Activated CD8-positive, alpha-beta T cell treated with anti-CD3 and anti-CD28 coated beads for 36 hours (primary cell): ENCODE measurements at places on chromosomes 16 and 17.
A peak's percentile ranks its signal among the peaks of the same experiment; 100 is the strongest.

DNA sequence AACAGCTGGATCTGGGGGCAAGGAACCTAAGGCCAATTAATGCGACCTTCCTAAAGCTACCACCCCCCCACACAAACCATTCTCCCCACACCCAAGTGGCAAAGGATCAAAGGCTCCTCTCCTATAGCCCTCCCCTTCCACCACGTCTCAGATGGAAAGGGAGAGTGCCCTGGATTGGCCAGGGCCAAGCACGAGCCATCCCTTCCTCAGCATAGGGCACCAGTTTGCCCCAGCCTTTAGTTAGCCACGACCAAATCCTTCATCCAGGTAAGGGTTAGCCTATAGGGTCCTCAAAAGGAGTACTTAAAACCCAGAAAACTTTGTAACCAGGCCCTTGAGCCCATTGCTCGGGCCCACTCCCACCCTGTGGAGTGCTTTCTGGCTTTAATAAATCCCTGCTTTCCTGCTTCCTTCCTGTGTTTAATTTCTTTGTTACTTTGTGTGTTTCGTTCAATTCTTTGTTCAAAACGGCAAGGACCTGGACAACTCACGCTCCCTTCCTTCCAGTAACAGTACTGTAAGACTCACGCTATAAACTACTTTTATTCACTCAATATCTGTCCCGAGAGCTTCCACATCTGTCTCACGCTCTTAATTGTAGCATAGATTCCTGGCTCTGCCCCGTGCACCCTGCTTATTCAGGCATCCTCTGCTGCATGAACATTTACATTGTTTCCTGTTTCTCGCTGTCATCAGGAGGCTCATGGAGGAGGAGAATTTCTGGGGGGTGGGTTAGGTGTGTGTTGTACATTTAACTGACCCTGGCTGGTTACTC, 62.3 kb downstream of the TNFRSF13B start:
- DNase-seq, result no peak

DNA sequence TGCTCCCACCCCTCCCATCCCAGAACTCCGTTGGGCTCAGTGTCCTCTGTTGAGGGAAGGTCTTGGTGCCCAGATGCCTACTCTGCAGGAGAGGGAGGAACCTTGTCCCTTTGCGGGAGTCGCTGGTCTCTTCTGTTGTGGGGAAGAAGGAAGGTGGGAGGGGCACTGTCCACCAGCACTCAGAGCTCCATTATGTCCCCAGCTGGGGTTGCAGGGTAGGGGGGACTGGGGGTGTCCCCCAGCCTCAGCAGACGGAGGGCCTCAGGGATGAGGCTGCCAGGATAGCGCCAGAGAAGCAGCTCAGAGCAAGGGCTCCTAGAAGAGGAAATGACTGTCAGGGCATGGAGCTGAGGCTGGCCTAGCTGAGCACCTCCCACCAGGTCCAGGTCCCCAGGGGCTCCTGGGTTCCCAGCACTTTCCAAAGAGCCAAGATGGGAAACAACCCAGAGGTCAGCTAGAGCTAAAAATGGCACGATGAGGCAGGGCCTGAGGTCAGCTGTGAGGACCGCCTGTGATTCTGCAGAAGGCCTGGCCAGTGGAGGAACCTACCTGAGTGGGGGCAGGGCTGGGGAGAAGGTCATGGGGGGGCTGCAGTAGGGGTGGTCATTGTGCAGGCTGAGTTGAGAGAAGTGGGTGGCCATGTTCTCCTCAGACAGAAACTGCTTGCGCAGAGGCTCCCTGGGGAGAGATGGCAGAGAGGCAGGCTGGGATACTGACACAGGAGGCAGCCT, 893 bp downstream of the HCFC1R1 start:
- peak; percentile 52 for DNase-seq

GRCh38 chr17:37841232-37841631, 83.0 kb upstream of the TBC1D3K start:
- no peak for DNase-seq

GRCh38 chr17:559551-560431, 154.8 kb downstream of the VPS53 start:
- no peak for DNase-seq

GRCh38 chr16:67917140-67917851, 14.4 kb downstream of the CTRL start:
- DNase-seq, result no peak

DNA sequence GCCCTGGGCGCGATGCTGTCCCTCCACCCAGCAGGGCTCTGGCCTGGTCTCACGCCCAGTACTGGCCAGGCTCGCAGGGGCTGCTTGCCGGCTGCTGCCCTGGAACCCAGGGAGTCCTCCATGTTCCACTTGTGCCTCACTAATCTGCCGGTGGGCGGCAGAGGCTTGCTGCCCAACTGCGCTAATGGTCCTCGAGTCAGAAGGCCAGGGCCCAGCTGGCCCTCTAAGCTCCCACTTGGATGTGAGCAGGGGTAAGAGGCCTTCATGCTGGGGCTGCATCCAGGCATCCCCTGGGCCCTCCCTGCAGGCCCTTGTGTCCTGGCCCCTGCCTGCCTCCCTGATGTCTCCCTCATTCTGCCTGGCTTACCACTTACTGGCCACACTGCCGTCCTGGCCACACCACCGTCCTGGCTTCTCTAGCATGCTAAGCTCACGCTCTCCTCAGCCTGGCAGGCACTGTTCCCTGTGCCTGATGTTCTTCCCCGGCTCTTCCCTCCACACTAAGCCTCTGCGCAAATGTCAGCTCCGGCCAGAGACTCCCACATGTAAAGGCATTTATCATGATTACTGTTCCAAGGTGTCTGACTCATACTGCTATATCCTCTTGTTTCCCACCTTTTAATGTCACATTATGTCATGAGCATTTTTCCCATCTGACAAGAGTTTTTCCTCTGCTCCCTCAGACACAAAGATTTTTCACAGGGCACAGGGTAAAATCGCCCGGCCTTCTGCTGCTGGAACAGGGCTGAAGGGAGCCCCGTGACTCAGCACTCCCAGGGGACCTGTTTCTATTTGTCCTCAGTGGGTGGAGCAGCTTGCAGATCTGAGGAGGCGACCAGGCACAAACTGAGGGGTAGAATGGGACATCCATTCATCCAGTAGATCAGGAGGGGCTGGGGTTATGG, 15.9 kb downstream of the B9D1 start:
- DNase-seq, result no peak

- DNase-seq, result no peak
Measured at GRCh38 chr17:64156670-64157069, 26.7 kb upstream of the ERN1 start.

DNA sequence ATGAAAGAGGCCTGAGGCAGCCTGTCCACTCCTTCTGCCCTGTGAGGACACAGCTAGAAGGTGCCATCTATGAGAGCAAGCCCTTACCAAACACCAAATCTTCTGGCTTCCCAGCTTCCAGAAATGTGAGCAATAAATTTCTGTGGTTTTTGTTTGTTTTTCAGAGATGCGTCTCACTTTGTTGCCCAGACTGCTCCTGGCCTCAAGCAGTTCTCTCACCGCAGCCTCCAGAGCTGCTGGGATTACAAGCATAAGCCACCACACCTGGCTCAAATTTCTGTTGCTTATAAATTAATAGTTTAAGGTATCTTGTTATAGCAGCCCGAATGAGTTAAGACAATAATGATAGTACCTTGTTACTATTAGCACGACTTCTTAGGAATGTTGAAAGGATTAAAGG, 12.5 kb upstream of the SLC16A11 start:
- DNase-seq, result no peak

DNA sequence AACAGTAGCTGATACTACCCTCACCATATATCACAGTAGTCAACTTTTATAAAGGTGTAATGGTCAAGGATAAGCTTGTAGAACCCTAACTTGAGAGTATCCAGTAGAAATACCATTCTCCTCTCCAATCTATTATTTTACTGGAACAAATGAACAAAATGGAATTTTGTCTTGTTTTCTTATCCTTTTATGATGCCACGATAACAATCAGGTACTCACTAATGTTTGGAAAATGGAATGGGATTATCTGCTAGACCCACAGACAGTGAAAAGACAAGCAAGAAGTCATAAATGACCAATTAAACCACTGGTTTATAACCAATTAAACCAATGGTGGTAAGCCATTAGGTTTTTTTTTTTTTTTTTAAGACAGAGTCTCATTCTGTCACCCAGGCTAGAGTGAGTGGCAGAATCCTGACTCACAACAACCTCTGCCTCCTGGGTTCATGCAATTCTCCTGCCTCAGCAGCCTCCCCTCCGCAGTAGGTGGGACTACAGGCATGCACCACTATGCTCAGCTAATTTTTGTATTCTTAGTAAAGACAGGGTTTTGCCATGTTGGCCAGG, 10.4 kb downstream of the GPATCH8 start:
- DNase-seq, result no peak

GRCh38 chr16:85412911-85413520, 200.1 kb upstream of the GSE1 start:
- DNase-seq, result no peak

DNA sequence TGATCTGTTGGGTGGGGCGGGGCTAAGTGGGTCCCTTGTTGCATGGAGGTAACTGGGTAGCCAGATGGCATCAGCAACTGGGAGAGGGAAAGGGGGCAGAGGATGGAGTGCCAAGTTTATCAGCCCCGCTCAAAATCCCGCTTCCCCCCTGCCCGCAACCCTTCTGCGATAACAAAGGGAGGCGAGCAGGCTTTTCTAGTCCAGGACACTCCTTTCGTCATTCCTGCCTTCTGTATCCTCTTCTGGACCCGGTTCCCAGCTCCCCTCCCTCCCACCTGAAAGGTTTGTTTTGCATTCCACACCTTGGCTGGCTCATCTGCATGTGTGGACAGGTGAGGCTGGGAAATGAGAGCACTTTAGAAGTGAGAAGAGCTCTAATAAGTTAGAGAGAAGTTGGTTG, 53.3 kb downstream of the HLF start:
- no peak for DNase-seq

- no peak for DNase-seq
Measured at GRCh38 chr16:4026854-4027253, 89.4 kb downstream of the ADCY9 start.

- DNase-seq, result no peak
Measured at GRCh38 chr17:18159551-18160120, 24.0 kb upstream of the ALKBH5 start.

GRCh38 chr17:82120148-82120547, 22.1 kb upstream of the FASN start:
- DNase-seq, result peak; percentile 69
